Ammon's horn (tissue), 1 donor: ENCODE measurements at places on chromosomes 2 and 18.

DNA sequence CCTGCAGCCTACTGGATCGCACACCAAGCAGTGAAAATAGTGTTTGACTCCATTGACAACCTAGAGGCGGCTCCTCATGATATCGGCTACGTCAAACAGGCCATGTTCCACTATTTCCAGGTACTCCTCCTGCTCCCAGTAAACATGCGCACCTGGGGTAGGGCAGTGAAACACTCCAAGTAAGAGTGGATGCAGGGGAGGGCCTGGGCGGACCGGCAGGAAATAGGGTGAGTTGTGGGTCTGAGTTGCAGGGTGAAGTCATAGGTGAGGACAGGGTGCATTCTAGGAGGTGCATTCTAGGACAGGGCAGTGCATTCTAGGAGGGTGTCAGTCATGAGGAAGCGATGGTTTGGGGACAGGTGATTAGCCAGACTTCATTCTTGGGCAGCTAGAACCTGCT lies 5.0 kb downstream of the NAGK start:
- DNase-seq, result no peak

- no peak for DNase-seq
Observed at GRCh38 chr2:46146866-46147502, 150.2 kb upstream of the EPAS1 start.

DNA sequence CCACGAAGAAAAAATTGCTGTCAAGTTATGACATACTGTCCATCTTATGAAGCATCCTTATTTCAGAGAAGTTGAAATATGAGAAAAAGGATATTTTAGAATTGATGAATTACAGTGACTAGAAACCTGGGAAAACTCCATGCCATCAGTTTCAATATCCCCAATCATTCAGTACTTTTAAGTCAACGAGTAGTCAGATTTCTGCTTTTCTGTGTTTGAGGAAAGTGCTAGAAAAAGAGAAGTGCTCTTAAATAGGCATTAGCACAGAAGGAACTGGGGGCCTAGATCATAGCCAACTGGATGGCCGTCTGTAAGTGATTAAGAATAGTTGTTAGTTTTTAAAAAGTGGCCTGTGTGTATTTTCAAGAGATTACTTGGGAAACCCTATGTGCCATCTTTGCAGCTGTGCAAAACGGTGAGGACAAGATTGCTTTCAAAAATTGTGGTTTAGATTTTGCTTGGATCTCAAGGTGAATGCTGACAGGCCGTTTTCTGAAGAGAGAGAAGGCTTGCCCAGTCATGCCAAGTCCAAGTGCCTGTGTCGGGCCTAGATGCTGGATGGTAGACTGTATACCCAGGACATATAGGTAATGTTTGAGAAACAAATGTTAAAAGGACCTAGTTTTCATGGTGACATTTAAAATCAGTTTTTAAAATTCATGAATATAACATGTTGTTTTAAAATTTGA lies 5.1 kb downstream of the NEDD4L start:
- peak; percentile 31 for DNase-seq

DNA sequence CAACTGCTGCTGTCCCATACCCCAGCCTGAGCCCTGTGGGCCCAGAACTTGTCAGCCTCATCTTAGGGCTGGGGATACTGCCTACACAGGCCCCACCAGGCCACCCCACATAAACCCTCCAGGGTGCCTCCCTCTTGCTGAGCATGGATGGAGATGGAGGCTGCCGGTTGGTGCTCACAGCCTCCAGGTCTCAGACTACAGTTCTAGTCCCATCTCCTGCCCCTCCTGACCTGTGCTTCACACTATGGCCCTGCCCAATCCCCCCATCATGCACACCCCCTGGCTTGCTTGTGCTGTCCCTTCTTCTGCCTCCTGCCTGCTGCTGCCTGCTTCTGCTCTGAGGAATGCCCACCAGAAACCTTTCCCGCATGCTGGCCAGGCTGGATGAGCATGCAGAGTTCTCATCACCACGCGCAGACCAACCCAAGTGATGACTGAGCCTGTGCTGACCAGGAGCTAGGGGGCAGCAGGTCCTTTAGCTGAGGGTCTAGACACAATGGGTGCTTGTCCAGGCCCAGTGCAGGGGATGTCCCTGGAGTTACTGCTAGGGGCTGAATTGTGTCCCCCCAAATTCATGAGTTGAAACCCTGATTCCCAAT lies 138.4 kb upstream of the HS6ST1 start:
- no peak for DNase-seq

GRCh38 chr2:186103276-186103675 lies 364.7 kb downstream of the FSIP2 start:
- no peak for DNase-seq
